Activated CD8-positive, alpha-beta memory T cell treated with anti-CD3 and anti-CD28 coated beads, Interleukin-2, amount 10 ng/mL, durations not matched to agents 7 days and 5 days (primary cell): ENCODE measurements at places on chromosomes 5 and 9.
A peak's percentile ranks its signal among the peaks of the same experiment; 100 is the strongest.

DNA sequence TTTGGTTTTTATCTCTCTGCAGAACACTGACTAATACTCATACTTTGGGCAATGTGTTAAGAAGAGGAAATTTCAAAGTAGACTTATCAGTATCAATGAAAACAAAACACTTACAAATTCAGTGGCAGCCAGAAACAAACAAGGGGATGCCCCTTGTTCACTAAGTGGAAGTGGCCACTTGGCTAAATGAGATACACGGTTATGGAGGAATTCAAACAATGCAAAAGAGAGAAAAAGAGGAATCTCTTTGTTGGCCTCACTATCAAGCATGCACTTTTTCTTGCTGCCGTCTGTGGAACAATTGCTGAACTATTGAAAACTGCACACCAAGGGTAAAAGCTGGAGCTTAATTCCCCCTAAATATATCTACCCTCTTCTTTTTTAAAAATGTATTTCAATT lies 2044.9 kb upstream of the CDH6 start:
- no peak for DNase-seq

- no peak for DNase-seq
These were observed 19.3 kb downstream of the CDKN2A start for GRCh38 chr9:21974722-21975409.

- DNase-seq = no peak
These were observed at the start of gene TMEM171 for GRCh38 chr5:73120222-73121118. Gene TMEM171 (plus strand): TSS chr5:73120575. CDS start chr5:73123374, 2,799 bp downstream.

GRCh38 chr9:133996531-133997520 lies 4.7 kb upstream of the VAV2 start:
- no peak for DNase-seq

- DNase-seq = no peak
These were observed 92.0 kb upstream of the RAI14 start for GRCh38 chr5:34563931-34564709.

DNA sequence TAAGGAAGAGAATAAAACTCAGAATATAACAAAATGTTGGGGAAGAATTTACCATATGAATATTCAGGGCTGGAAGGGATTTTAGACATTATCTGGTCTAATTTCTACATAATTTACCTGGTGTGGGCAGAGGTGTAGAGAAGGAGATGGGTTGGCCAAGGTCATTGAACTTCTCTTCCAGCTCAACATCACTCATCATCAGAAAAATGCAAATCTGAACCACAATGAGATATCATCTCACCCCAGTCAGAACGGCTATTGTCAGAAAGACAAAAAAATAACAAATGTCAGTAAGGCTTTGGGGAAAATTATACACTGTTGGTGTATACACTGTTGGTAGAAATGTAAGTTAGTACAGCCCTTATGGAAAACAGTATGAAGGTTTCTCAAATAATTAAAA lies 121.7 kb downstream of the PTTG1 start:
- no peak for DNase-seq

- peak; percentile 39 for DNase-seq
These were observed 9.0 kb upstream of the PHF2 start for GRCh38 chr9:93567271-93567959.

DNA sequence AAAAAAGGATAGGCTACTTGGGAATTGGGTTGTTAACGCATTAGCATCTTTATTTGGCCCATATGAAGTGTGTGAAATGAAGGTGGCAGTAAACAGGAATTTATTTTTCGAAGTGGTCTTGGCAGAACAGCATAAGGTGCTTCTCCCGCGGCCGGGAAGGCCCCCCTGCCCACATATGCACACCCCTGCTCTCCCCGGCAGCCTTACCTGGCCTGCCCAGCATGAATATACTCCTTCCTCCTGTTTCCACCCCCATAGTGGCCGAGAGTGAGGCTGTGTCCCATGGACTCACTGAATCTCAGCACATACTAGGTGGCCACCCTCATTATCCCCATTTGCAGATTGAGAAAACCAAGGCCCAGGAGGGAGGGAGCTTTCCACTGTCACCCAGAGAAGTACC lies 54.0 kb upstream of the OLFM1 start:
- DNase-seq = no peak

DNA sequence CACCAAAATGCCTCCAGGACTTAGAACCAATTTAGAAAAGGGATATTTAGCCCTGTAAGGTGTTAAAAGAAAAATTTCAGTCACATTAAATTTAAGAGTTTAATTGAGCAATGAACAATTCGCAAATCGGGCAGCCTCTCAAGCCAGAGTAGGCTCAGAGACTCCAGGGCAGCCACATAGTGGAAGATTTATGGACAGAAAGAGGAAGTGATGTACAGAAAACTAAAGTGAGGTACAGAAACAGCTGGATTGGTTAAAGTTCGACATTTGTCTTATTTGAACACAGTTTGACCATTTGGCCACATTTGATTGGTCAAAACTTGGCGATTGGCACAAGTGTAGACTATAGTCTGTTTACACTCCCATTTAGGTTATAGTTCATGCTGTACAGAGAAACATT lies 525.9 kb upstream of the ZNF608 start:
- no peak for DNase-seq

DNA sequence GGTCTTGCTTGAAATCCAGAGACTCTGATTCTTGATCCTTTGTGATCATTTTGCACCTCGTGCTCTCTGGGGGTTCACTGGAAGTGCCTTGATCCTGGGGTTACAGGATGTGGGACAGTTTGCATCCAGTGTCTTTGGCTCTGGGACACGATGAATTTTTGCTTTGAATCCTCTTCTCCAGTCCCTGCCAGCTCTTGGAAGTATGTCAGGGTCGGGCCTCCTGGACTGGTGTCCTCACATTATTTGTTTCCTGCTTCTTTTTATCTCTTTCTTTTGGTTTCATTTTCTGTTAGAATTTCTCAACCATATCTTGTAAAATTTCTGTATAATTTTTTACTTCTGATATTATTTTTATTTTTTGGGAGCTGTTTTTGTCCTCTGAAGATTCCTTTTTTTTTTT lies 34.2 kb downstream of the SECISBP2 start:
- no peak for DNase-seq

- no peak for DNase-seq
These were observed 51.0 kb upstream of the EGFLAM start for GRCh38 chr5:38207343-38207742.

GRCh38 chr5:147371290-147371689 lies 136.5 kb downstream of the STK32A start:
- no peak for DNase-seq

DNA sequence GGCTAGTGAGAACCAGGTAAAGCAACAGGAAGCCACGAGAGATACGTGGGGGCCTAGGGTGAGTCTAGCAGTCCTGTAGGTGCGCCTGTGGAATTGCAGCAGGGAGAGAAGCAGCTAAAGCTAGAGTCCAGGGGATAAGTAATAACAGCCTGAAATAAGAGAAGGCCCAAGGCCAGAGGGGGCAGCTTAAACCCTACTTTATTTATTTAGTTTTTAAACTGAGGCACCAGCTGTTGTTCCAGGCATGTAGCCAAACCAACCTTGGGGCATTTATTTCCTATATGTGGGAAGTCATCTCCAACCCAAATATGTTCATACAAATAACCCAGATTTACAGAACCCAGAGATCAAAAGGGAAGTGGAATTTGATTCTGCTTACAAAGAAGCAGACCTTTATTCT lies 93.5 kb downstream of the GLDC start:
- no peak for DNase-seq

DNA sequence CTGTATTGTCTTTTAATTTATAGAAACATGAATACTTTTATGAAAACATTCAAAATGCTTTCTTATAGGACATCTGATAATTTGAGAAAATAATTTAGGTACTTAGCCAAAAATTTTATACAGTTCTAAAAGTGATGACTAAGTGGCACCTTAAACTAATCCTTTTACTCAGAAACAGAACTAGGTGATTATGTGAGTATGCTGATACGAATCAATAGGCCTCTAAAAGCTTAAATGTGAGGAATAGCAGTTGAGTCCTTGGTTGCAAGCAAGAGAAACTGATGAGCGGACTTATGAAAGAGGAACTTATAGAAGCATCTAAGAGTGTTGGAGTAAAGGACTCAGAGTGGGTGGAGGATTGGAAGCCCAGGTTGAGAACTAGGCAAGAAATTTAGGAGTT lies 26.4 kb downstream of the ANXA1 start:
- no peak for DNase-seq

DNA sequence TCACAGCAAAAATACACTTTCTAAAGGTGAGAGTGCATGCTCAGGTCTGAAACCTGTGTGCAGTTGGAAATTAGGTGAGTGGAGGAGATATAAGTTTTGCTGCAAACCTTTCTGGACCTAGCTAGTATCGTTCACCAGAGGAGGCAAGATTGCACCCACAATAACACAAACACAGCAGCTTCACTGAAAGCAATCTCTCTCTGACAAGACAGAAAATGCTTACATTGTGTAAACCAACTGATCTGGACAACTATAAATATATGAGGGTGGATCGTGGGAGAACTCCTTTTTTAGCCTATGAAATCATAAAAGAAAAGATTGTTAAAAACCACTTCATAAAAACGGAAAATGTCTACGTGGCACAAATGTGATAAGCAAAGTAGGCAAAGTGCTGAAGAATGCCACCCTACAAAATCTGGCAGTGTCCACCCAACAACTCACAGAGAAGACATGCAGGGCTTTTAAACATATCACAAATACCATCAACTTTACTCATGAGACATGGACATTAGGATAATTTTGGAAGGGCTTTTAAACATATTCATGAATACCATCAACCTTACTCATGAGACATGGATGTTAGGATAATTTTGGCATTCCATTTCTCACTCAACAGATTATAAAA lies 134.3 kb downstream of the CDH18 start:
- no peak for DNase-seq

DNA sequence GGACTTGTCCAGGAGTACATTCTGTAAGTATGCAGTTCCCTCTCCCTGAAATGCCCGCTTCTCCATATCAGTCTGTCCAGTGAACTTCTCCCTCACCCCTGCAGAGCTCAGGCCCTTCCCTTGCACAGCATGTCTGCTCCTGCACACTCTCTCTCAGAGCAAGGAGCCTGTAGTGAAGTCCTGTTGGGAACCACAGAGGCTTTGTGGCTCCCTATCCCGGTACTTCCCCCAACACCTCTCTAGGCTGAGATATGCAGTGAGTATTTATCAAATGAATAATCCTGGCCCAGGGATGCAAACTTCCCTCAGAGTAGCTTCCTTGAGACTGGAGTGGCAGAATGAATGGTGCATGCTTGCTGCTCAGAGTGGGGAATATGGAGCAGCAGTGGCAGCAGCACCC lies 48.8 kb downstream of the POC5 start:
- DNase-seq = no peak

DNA sequence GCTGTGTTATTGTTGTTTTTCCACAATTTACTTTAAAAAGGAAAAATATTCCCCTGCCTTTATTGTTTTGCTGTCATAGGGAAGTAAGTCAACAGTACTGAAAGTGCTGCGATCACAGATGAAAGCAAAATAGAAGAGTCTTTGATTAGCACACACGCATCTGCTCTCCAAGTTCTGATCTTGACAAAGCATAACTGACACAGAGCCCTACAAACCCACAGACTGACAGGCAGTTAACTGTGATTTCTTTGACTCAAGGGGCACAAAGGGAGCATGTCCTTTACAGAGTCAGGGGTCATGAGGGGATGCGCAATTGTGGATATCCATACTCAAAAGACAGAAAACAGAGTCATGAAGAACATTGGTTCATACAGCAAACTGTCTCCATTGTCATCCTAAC lies 123.7 kb downstream of the SNCAIP start:
- DNase-seq = no peak

- DNase-seq = no peak
These were observed 98.2 kb downstream of the MAP1B start for GRCh38 chr5:72205431-72206009.

DNA sequence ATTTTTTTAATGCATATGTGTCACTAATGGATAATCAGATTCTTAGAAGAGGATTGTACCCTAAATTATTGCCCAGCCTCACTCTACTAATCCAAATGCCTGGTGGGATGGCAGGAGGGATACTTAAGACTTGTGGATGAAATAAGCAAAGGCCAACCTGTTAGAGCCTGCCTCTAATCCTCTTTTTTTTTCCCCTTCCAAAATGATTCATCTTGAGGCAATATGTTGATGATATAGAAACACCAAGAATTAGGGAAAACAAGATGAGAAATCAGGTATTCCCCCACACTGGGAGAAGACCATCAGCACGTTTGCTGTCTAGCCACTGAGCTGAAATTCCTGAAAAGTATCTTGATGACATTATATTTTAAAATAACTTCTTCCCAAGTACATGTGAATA lies 52.0 kb downstream of the RFK start:
- DNase-seq = no peak

- DNase-seq = no peak
These were observed 149.6 kb downstream of the TTLL11 start for GRCh38 chr9:121943463-121943862.

GRCh38 chr5:153629027-153629895 lies 138.8 kb downstream of the GRIA1 start:
- DNase-seq = no peak

GRCh38 chr9:131799177-131799823 lies 59.4 kb upstream of the RAPGEF1 start:
- DNase-seq = peak; percentile 68

DNA sequence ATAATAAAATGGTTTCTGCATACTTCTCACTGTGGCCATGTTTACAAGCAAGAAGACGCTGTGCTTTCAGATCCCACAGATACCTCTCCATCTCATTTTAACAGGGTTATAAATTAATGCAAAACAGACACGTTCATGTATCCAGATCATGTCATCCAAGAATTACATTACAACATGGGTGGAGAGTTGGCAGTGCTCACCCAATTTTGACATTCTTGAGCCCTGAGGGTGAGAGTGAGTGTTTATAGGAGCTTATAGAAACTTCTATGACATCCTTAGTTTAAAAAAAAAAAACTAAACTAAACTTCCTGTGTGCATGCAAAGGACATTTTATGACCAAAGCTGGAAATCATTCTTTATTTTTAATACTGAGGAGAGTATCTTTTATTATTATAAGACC lies 9.1 kb downstream of the PRKACG start:
- no peak for DNase-seq

- no peak for DNase-seq
These were observed 359.2 kb downstream of the PRR16 start for GRCh38 chr5:120823328-120823727.

DNA sequence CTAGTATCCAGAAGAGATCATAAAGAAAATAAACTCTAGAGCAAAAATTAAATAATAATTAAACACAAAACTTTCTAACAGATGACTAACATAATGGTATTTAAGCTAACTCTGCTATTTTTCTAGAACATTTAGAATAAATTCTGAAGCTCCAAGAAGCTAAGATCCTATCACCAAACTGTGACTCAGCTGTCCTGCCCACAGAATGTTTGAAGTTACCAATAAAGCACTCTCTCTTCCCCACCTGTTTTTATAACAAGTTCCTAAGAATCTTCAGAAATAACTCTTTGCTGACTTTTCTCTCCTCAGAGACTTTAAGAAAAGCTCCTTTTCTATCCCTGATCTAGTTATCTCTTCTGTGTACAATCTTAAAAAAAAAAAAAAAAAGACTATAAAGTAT lies 6.0 kb upstream of the EFNA5 start:
- no peak for DNase-seq

- no peak for DNase-seq
These were observed 33.0 kb downstream of the NR3C1 start for GRCh38 chr5:143370440-143370839.

GRCh38 chr5:154331232-154331631 lies 114.6 kb upstream of the SAP30L start:
- no peak for DNase-seq

GRCh38 chr5:39566891-39567290 lies 142.1 kb upstream of the DAB2 start:
- no peak for DNase-seq

GRCh38 chr5:40134883-40135520 lies 544.7 kb upstream of the PTGER4 start:
- no peak for DNase-seq
